ENCODE measurements at places on chromosomes 16 and 17.

DNA sequence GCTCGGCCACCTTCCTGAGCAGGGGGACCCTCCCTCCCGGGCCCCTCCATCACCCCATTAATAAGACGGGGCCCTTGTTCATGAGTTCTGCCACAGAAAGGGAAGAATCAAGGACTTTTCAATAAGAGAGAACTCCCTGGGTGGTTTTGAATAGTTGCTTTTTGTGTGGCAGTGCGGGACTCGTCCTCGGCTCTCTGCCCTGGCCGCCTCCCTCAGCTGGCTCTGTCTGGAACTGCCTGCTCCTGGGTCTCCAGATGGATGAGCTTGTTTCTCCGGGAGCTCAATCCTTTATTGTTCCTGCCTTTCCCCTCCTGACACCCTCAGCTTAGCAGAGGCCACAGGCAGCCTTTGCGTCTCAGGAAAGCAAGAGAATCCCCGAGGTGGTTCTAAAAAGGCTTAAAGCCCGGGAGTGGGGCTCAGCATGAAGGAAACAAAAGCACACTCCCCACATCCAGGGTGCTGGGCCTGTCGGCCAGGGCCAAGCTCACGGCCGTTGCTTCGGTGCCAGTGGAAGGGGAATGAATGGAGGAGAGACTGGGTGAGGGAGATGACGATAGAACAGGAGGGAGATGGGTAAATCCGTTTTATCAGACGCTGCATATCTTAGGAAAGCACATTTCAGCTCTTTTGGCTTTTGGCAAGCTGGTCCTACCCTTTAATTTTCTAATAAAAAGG is 60.2 kb downstream of the RAI1 start:
- peak; percentile 26 for DNase-seq

- no peak for DNase-seq
Observed at GRCh38 chr17:3678095-3678820, 9.6 kb downstream of the EMC6 start.

DNA sequence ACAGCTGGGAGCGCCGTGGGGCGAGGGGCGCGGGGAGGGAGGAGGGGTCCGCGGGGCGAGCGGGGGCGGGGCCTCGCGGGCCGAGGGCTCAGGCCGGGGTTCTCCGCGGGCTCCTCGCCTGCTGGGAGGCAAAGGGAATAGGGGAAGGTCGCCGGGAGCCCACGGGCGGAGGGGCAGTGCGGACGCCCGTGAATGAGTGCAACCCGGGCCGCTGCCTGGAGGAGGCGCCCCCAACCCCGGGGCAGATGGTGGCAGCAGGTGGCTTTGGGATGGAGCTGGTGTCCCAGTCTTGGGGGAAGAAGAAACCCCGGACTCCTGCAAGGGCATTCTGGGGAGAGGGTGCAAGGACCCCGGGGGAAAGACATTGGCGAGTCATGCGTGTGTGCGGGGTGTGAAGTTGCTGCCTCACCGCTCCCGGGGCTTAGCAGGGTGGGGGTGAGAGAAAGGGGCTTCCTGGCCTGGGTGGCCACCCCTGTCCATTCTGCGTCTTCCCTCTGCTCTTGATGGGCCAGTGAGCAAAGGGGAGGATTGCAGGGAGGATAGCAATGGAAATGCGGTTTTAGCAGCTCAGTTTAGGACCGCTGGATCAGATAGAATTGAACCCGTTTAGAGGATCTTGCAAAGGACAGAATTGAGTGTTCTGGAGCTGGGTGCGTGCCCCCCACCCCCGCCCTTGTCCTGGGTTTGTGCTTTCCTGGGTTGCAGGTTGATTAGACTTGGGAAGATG is 526 bp downstream of the KIAA0513 start:
- DNase-seq = peak; percentile 49

DNA sequence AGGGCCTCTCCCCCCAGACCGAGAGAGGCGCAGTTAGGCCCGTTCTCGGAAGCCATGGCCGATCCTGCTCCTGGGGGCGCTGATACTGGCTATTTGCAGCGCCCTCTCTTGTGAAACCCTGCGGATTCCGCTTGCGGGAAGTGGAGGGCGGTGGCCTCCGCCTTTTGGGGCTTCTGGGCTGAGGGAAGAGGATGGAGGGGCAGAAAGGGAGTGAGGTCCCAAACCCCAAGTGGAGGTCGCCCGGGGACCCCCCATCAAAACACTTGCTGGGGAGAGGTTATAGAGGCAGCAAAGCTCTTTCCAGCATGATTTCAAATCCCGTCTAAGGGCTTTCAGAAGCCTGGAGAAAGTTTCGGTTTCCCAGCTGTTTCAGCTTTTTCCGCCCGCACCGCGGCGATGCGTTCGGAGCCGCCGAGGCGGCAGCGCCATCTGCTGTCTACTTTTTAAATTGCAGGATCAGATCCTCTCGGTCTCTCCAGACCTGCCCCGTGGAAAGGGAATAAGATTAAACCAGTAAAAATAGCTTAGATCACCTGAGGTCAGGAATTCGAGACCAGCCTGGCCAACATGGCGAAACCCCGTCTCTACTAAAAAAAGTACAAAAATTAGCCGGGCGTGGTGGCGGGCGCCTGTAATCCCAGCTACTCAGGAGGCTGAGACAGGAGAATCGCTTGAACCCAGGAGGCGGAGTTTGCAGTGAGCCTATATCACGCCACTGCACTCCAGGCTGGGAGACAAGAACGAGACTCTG is 15.8 kb downstream of the SNX20 start:
- DNase-seq = peak; percentile 72

GRCh38 chr16:10510279-10510678 is 70.1 kb downstream of the EMP2 start:
- DNase-seq = no peak

DNA sequence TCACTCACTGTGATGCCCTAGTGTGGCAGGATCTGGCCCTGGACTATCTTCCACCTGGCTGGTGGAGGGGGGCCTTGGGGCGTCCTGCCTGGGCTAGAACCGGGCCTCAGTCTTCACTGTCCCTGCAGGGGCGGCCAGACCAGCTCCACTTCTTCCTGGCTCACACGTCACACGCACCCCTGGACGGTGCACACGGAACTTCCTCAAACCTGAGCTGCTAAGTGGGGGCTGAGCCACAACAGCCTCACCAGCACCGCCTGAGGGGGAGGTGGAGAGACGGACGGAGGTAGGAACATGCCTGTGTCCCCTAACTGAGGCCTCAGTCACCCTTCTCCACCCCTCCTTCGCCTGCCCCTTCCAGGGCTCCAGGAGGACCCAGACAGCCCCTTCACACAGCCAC is 36.6 kb downstream of the TIMM22 start:
- DNase-seq = no peak

DNA sequence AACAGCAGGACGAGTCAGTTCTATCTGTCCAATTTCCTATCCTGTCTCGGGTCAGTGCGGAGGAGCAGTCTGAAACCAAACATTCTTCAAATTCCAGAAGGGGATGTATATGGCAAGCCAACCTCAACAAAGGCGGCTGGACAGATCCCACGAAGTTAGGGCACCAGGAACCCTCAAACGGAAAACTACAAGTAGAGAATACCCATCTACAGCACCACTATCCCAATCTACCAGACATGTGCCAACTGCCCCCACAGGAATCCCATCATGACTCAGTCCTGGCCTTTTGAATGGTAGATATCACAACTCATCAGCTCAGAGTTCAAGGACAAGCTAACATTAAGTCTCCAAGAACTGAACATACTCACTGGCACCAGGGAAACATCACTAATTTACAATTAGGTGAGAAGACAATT is 2.3 kb downstream of the NAT9 start:
- no peak for DNase-seq

DNA sequence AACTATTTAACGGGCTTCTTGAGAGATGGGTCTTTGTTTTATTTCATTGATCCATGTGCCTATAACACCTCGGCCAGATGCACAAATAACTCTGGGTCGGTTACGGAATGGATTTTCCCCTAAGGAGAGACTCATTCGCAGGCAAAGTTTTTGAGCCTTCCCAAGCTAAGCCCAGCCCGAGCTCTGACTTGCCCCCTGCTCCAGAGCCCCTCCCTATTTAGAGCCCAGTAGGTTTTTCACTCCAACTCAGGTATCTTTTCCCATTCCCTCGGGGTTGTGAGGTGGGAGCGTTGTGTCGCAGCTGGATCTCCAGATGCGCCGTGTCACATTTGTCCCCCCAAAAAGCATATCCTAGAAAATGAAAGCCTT is 812 bp upstream of the MYOCD start:
- no peak for DNase-seq

DNA sequence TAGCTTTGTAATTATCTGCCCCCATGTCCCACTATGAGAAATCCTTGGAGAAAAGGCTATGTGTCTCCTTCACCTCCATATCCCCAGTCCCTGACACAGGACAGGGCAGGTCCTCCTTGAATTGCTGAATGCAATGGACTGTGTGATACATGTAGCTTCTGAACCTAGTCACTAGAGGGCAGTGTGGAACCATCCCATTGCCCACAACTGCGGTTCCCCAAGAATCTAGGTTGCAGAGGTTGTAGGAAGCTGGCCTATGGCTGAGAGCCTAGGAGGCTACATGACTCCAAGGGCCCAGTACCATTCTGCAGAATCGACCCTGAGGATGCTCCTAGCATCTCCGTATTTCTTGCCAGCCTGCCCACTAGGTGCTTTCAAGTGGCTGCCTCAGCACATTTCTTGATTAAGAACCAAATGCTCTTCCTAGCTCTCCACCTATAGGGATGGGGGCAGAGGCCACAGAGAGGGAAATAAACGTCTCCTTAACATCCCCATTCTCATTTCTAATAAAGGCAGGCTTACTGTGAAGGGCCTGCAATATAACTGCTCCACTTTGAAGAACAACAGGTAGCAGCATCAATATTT is 394.0 kb downstream of the CA10 start:
- peak; percentile 68 for DNase-seq

- DNase-seq = no peak
Observed at GRCh38 chr17:5913032-5913531, 157.1 kb upstream of the WSCD1 start.

- no peak for DNase-seq
Observed at GRCh38 chr16:57159447-57159846, 26.4 kb downstream of the PSME3IP1 start.

- DNase-seq = no peak
Observed at GRCh38 chr17:72705905-72706395, 386.5 kb downstream of the SLC39A11 start.

- no peak for DNase-seq
Observed at GRCh38 chr17:1504866-1505265, 11.5 kb downstream of the INPP5K start.

DNA sequence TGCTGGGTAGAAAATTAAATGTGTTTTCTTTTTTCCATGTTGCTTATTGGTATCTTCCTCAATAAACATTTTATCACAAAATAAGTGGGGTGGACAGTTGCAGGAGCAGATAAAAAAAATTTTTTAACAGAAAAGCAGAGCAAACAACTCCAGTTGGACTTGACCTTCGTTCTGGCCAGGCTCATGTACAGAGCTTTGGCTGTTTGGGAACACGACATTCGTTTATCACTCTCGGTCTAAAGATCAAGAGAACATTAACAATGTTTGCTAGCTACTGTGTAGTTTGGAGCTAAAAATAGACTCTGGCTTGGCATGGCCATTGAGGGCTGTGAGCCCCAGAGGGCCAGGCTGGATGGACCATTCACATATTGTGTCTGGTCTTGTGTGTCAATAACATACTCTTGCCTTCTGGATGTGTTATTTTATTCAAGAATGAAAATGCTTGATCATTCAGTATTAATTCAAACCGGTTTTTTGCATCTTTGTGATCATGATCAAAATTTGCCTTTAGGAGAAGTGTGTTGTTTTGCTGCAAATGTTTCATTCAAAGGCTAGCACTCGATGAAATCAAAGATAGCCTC is 56.6 kb downstream of the TMEM186 start:
- no peak for DNase-seq
